ENCODE measurements at places on chromosomes 6 and 20.

GRCh38 chr20:63673951-63674350 lies 15.8 kb downstream of the RTEL1 start:
- DNase-seq, result no peak

DNA sequence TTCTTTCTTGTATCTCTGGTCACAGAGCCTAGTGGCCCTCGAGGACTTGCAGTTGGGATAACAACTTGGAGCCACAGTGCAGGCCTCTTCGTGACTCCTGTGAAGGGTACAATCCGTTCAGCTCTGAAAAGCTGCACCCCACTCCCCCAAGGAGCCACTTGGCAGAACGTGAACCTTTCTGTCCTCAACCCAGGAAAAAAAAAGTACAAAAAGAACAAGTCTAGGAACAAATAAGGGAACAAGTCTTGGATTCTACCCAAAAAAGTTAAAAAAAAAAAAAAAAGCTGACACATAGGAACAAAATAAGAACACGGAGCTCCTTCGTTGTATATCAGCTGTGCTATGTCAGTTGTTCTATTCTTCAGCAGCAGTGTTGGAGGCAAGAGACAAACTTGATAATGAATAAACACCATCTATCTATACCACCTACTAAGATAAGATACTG lies 77.9 kb upstream of the TULP1 start:
- no peak for DNase-seq

DNA sequence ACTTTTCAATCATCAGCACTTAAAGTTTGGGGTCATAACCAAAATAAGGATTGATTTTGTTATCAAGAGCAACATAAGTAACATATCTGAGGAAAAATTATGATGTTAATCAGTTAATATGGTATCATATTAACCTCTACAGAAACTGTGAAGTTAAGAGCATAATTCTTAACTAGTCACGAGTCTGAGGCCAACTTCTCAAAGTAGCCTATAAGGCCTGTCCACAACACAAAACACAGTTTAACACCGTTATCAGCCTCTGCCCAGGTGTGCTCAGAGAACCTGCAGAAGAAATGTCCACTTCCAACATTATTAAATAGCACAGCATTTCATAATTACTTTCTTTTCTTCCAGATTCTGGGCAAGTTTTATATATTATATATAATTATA lies 1.1 kb downstream of the STX7 start:
- DNase-seq, result no peak

DNA sequence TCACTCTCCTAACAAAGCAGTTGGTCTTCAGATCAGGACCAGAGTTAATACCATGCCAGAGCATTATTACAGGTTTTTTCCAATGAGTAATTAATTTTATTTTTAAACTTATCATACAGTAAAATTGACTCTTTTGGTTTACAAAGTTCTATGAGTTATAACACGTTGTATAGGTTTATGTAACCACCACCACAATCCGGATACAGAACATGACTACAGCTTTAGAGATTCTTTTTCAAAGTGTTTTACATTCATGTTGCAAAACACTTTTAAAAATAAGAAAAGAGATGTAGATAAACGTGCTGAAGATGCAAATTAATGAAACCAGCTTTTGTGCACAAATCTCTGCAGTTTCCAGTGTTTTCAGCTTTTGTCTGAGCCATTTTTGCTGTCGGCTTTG lies 1.5 kb upstream of the TPBG start:
- DNase-seq, result no peak

- DNase-seq, result no peak
Observed at GRCh38 chr6:89862698-89863097, 31.6 kb upstream of the GJA10 start.

GRCh38 chr20:51766994-51767866 lies 960 bp downstream of the ATP9A start:
- peak; percentile 95 for DNase-seq

DNA sequence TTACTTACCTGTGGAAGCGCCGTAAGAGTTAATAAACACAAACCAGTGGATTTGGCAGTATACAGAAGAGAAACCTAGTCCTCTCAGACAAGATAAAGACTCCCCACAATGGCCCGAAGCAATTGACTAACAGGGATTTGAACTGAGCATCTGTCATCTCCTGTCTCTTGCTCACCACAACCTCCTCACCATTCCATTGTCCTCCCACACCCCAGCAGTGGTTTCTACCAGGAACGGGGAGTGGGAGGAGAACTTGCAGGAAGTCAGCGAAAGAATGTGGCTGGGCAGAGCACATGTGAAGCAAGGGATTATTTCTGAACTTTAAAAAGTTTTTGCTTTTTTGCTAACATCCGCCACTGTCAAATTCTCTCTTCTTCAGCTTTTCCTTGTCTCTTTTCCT lies 24.6 kb upstream of the TAAR1 start:
- no peak for DNase-seq

DNA sequence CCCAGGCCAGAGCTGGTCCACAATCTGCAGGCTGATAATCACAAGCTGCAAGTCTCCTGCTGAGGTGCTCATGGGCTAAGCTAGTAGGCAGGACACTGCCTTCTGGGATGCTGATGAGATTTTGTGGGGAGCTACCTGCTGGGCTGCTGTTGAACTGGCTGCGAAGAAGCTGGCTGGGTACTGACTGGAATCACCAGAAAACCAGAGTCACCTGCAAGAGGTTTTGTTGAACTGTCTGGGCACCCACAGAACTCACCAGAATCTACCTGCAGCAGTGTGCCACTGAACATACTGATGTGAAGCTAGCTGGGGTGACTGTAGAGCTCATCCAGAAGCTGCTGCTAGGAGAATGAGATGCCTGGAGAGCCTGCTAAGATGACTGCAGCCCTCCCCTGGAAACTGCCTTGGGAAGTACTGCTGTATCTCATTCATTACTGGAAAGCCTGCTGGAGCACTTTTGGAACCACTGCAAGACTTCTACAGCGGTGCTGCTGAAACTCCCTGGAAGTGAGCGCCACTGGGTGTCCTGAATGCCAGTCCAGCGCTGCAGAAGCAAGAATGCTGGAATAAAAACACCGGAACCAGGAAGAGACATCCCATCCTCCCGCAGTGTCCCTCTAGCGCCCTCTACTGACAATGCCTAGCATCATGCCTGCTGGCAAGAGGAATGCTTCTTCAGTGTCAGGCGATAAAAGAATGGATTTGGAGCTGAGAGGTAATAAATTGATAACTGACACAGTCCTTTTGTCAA lies 64.9 kb upstream of the ARHGAP18 start:
- DNase-seq, result peak; percentile 25

DNA sequence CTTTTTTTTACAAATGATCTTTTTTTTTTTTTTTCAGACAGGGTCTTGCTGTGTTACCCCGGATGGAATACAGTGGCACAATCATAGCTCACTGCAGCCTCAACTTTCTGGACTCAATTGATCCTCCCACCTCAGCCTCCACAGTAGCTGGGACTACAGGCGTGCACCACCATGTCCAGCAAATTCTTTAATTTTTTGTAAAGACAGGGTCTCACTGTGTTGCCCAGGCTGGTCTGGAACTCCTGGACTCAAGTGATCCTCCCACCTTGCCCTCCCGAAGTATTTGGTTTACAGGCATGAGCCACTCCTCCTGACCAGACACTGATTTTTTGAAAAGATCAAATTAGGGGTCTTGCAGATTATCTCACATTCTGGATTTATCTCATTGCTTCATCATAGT lies 11.0 kb upstream of the MYBL2 start:
- DNase-seq, result no peak

All from 8988T (cell line).